ENCODE measurements at places on chromosomes 11 and 22.

DNA sequence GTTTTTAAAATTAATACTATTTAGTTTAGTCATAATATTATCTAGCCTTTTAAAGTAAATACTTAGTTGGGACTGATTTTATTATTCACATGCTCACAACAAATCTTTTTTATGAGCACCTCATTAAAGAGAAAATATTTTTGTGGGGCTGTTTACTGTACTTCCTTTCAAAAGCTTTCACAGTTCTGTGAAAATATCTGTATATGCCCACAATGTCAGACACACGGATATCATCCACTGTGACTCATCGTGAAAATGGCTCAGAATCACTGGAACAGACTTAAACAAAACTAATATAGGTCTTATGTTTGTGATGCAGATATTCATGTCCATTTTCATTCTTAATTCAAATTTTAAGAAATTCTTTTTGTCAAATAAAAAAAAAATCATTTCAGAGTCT is 305.2 kb downstream of the RAB38 start:
- no peak for DNase-seq

- DNase-seq = no peak
These were observed 58.6 kb upstream of the CDON start for GRCh38 chr11:126121296-126121695.

GRCh38 chr11:65214212-65214845 is 32.6 kb downstream of the CAPN1 start:
- DNase-seq = no peak

DNA sequence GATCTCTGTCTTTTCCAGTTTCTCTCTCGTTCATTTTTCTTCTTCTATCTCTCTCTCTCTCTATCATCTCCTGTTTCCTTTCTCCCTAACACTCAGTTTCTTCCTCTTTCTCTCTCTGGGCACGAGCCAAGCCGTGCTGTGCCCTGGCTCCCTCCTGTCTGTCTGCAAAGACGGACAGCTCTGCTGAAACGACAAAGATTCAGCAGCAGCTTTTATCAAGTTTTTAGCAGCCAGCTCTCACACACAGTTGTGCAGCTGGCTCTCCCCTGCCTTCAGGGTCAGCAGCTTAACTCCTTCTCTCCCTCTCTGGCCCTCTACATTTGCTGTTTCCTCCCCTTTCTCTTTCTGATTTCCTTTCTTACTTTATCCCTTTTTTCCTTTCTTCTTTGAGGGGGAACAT is 352.0 kb upstream of the MPPED2 start:
- no peak for DNase-seq

DNA sequence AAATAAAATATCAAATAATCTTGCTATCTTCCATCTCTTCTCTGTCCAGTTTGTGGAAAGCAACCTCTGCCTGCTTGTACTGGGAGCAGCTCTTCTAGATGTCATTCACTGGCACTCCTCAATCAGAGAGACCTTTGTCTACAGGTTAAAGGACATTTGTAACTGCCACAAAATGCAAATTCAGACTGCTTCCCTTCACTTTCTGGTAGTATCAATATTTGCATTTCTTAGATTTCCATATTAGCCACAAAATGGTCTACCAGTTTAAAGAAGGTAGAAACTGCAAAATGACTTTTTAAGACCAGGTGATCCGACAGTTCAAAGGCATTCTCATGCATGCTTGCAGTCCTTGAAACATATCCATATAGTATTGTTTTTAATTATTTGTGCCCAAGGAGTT is 51.7 kb upstream of the RCN1 start:
- DNase-seq = no peak

DNA sequence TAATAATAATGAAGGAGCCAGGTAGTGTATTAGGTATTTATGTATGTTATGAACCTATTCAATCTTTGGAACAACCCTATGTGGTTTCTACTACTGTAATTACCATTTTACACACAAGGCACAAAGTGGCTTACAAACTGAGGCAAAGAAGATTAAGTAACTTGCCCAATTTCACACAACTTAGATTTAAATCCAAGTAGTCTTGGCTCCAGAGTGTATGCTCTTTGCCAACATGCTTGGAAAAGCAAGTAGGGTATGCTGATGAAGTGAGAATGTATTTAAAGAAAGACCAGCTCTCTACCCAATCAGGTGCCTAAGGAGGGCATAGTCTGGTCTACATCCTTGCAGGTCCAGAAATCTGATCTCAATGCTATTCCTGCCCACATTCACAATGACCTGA is 463.2 kb downstream of the METTL15 start:
- DNase-seq = no peak

DNA sequence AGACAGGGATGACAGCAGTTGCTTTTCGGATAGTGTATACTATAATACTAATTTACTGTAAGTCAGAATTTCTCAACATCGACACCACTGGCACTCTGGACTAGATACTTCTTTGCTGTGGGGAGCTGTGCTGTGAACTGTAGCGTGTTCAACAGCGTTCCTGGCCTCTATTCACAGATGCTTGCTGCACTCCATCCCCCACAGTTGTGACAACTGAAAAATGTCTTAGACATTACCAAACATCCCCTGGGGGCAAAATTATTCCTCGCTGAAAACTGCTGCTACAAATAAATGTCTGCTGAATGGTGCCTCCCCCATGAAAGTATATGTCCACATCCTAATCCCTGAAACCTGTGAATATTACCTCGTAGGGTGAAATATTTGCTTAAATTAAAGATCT is 7.5 kb upstream of the SLC15A3 start:
- no peak for DNase-seq

DNA sequence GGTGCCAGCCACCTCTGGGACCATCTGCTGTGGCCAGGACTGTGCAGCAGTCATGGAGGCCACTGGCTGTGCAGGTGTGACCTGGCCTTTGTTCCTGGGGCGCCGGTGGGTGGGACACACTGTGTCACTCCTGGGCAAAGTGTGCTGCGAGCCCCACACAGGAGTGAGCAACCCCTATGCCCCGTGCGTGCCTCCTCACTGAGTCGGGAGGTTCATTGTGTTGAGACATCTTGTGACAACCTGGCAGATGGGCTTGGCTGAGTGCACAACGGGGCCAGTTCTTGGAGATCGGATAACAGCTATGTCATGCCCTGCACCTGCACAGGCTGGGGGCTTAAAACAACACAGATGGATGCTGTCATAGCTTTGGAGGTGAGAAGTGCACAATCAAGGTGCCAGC is 13.5 kb downstream of the ANO1 start:
- DNase-seq = no peak

- no peak for DNase-seq
These were observed 21.6 kb downstream of the OR8G5 start for GRCh38 chr11:124277804-124278203.

DNA sequence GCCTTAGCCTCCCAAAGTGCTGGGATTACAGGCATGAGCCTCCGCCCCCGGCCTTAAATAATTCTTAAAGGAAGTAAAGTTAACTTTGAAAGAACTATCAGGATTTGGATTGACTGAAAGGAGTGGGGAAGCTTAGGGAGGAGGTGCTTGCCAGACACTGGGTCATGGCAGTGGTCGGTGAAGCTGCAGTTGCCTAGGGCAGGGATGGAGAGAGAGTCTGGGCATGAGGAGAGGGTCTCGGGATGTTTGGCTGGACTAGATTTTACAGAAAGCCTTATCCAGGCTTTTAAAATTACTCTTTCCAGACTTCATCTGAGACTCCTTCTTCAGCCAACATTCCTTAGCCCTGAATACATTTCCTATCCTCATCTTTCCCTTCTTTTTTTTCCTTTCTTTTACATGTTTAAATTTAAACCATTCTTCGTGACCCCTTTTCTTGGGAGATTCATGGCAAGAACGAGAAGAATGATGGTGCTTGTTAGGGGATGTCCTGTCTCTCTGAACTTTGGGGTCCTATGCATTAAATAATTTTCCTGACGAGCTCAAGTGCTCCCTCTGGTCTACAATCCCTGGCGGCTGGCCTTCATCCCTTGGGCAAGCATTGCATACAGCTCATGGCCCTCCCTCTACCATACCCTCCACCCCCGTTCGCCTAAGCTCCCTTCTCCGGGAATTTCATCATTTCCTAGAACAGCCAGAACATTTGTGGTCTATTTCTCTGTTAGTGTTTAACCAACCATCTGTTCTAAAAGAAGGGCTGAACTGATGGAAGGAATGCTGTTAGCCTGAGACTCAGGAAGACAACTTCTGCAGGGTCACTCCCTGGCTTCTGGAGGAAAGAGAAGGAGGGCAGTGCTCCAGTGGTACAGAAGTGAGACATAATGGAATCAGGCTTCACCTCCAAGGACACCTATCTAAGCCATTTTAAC is at the start of gene NNMT:
NNMT (plus strand) TSS at position 724 of the 929 bp plus-strand sequence; CDS start at position 882, 158 bp downstream.
- DNase-seq = no peak

DNA sequence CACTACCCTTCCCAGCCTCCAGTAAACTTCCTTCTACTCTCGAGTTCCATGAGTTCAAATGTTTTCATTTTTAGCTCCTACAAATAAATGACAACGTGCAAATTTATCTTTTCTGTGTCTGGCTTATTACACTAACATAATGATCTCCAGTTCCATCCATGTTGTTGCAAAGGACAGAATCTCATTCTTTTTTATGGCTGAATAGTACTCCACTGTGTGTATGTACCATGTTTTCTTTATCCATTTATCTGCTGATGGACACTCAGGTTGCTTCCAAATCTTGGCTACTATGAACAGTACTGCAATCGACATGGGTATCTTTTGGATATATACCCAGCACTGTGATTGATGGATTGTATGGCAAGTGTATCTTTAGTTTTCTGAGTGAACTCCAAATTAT is 34.5 kb downstream of the FCHSD2 start:
- DNase-seq = no peak

- no peak for DNase-seq
These were observed 5.5 kb upstream of the PIM3 start for GRCh38 chr22:49954991-49955580.

- DNase-seq = no peak
These were observed 24.0 kb downstream of the PLAAT3 start for GRCh38 chr11:63590024-63590788.

GRCh38 chr22:45709060-45709739 is 37.6 kb downstream of the ATXN10 start:
- peak; percentile 1 for DNase-seq

DNA sequence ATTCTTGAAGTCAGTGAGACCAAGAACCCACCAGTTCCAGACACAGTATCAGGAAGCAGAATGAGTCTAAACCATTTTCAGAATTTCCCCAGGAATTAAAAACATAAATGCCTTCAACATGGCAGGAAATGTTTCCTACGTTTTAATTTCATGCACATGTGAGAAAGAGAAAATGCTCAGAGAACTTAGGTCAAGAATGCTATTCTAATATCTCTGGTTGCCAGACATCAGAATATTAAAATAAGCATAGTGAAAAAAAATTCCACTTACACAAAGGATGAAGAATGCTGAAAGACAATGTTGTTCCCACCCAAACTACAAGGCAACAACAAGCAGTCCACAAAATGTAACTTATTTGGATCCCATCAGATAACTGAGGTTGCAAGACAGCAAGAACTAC is 104.8 kb downstream of the RAB38 start:
- no peak for DNase-seq

DNA sequence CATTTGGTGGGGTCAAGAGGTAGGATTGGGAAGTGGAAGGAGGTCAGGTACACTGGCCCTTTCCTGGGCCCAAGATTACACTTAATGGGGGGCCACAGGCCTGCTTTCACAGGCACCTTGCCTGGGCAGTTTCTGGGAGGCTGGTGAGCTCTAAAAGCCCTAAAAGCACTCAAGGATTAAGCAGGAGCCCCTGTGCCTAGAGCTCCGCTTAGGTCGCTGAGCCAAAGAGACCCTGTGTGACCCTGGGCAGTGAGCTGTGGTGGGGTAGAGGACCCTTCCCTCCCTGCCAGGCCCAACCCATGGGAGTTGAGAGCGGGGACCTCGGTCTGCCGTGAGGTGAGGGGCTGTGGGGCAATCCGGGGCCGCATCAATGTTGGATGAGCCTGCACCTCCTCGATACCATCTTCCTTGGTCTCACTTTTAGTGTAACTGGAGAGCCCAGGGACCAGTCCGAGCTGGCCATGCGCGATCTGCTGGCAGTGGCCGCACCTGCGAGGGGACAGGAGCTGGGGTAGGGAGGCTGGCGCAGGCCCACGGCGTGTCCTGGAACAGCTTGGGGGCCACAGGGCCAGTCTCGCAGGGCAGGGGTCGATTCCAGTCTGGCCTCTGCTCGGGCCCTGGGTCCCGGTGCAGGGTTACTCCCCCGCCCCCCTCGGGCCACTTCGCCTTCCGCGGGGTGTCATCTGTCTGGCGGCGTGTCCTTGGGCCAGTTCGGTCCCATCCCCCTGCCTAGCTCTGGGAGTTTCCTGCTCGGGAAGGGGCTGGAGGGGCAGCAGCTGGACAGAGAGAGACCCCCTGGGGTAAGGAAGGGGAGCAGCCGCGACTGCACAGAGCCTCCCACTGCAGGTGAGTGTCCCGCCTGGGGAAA is 44.3 kb downstream of the EIF3F start:
- no peak for DNase-seq

DNA sequence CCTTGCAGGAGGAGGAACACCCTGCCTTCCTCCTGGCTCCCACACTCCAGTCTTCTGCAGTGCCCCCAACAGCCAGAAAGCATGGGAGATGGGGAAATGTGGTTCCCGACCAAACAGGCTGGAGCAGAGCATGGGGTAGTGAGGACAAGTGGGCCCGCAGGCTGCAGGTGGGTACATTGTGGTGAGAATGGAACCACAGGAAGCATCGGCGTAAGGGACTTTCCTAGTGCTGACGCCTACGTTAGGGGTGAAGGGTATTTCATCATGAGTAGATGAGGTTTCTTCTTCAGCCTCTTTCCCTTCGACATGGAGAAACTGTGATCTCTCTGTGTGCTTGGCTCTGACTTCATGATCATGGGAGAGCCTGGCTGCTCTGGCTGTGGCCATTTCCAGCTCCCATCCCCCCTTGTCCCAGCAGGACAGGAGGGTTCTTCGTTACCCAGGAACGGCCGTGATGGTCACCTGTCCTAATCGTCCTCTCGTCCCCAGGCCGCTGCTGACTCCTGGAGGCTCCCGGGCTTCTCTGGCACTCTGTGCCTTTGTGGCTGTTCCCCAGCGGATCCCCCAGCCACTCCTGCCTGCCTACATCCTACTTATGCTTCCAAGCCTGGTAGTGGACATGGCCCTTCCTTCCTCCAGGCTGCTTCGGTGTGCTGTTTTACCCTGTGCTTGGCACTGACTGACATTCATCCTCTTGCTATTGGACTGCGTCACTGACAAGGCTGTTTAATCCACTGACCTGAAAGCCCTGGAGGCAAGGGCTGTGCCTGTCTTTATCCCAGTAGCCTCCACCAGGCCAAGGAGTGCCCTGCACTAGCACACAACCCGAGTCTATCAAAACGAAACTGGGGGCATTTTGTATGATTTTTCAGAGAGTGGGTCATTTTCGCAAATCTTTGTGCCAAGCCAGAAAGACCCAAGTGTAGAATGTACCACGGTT is 65.2 kb upstream of the CECR2 start:
- DNase-seq = no peak

GRCh38 chr22:36321797-36322601 is 65.8 kb downstream of the MYH9 start:
- DNase-seq = no peak

- no peak for DNase-seq
These were observed 1.0 kb downstream of the ADAMTS15 start for GRCh38 chr11:130449310-130449990.
